ENCODE measurements at places on chromosomes 3 and 15.

DNA sequence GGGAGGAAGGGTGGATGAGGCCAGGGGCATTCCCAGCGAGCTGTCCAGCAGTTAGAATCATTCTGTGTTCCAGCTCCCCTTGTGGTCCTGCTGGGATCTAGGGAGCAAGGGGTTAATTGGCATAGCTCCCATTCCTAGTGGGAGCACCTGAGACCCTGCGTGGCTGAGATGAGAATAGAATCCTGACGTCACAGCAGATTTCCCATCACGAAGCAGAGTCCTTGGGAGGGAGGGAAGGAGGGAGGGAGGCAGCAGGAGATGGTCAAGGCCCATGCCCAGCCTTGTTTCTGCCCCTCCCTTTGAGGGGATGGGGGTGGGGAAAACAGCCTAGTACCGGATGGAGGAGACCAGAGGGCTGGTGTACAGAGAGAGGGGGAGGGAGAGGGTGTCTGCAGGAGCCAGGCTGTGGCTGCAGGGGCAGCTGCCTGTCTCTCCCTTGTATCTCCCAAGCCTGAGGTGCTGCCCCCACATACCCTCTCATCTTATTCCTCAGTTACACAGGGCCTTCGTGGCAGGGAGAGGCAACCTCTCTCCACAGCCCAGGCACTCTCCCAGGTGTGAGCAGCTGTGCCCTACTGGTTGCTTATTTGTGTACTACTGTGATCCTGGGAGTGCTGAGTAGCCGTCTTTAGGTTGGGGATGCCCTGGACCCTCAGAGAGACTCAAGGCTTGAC lies 5.4 kb downstream of the TYRO3 start:
- no peak for DNase-seq

DNA sequence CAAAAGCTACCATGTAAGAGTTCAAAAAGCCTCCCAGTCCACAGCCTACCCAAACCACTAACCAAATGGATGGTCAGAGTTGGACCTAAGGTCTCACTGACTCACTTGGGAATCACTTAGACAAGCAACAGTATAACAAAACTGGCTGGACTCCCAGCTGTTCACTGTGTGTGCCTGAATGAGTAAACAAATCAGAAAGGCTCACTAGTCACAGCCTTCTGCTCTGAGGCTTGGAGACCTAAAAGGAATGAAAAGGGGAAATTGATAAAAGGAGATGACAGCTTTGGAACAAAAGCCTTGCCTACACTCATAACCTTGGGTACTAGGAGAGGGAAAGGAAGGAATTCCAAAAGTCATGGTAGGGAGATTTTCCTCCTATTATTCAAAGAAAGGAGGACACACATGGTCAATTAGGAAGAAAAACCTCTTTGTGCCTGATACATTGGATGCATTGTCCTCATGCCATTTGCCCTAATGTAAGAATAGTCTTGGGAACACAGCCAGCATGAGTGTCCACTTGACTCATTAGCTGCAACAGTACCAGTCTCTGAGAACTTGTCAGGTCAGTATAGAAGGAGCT lies 92.3 kb downstream of the FRMD5 start:
- no peak for DNase-seq

DNA sequence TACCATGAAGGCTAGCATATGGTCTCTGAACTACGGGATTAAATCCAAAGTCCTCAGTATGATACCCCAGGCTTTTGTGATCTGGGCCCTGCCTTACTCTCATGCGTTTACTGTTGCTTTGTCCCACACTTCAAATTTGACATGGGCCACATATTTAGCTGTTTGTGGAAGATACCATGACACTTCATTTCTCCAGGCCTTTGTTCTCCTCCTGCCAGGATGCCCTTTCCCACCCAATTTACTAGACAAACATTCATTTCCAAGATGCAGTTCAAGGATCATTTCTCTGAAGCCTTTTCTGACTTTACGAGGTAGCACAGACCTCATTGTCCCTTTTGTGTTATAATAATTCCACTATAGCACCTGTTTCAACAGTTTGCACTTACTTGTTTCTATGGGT lies 2.2 kb upstream of the OXSM start:
- DNase-seq, result no peak

GRCh38 chr3:150404023-150404422 lies 4.1 kb upstream of the TSC22D2 start:
- no peak for DNase-seq

- no peak for DNase-seq
These were observed 6.9 kb downstream of the IQGAP1 start for GRCh38 chr15:90394748-90395442.

DNA sequence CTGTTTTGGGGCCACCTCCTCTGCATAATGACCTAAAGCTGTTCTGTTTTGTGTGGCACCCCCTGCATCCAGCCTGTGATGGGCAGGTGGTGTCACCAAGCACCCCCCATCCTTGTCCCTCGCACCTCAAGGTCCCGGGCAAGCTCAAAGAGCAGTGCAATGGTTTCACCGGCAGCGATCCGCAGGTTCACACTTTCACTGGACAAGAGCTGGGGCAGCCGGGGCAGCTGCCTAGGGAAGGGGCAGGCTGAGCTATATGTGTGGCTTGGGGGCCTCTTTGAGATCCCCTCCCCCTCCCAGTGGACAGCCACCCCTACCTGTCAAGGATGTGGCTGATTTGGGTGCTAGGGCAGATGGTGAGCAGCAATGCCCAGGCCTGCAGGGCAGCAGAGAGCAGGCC lies 3.1 kb downstream of the IFRD2 start:
- DNase-seq, result no peak

DNA sequence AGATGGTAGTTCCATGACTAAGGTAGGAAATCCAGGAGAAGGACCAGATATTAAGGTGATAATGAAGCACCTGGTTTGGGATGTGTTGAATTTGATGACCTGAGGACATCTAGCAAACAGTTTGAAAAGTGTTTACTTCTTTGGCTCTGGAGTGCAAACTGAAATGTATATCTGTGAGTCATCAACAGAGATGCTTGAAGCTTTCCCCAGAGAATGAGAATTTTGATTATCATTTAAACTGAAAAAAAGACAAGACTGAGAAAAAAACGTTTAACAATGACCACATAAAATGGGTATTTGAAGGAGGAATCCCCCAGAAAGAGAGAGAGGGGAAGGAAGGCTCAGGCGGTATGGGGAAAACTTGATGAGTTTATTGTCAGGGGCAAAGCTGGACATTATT lies 20.7 kb upstream of the GSK3B start:
- DNase-seq, result no peak

GRCh38 chr3:27880969-27881892 lies 159.1 kb upstream of the EOMES start:
- DNase-seq, result no peak

DNA sequence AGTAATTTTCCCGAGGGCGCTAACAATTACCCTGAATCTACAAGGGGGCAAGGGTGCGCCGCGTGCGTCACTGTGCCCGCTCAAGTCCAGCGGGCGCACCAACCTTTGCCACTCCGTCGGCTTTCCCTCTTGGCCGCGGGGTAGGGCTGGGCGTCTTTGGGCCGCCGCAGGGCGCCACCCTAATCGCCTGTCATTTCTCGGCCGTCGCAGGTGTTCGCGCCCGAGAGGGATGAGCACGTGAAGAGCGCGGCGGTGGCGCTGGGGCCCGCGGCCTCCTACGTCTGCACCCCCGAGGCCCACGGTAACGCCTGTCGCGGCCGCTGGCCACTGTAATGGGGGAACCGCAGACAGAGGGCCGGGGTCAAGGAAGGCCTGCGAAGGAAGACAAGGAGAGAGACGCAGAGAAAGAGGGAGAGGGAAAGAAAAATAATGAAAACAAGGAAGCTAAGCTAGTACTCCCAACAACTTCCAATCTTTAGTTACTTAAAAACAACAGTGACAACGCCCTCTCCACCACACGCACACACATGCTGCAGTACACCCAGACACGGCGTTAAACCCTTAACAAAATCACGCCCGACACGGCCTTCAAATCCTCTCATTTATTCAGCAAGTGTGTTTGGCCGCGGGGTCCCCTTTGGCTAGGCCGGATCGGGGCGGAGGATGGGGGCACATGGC lies 3.8 kb downstream of the SKOR1 start:
- no peak for DNase-seq

- DNase-seq, result no peak
These were observed 42.3 kb upstream of the TNFAIP8L3 start for GRCh38 chr15:51137024-51137423.

- no peak for DNase-seq
These were observed 110.0 kb downstream of the RAB11A start for GRCh38 chr15:65979316-65979715.

DNA sequence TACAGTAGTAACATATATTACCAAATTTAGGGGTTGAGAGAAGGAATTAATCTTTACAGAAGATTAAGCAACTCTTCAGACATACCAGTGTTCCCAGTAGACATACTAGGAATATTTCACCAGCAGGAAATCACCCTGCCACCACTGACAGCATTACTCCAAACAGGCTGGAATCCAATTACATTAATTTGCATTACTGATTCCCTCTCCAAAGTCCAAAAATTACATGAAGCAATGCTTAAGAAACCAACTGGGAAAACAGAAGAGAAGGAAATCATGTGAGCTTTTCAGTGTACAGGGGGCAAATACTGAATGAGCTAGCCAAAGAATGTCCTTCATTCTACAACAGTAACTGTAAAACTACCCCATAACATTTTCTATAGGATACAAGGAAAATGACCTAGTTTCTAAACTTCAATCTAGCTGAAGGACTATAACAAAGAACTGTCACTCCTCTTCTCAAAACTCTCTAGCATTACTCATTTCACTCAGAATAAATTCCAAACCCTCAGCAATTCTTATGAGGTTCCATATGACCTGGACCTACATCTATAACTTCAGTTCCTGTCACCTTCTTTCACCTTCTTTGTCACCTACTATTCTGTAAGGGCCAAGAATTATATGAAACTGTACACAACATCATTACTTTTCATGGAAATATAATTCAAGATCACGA lies 72.7 kb downstream of the INO80 start:
- no peak for DNase-seq

- no peak for DNase-seq
These were observed 28.2 kb downstream of the C3orf62 start for GRCh38 chr3:49248840-49249227.

DNA sequence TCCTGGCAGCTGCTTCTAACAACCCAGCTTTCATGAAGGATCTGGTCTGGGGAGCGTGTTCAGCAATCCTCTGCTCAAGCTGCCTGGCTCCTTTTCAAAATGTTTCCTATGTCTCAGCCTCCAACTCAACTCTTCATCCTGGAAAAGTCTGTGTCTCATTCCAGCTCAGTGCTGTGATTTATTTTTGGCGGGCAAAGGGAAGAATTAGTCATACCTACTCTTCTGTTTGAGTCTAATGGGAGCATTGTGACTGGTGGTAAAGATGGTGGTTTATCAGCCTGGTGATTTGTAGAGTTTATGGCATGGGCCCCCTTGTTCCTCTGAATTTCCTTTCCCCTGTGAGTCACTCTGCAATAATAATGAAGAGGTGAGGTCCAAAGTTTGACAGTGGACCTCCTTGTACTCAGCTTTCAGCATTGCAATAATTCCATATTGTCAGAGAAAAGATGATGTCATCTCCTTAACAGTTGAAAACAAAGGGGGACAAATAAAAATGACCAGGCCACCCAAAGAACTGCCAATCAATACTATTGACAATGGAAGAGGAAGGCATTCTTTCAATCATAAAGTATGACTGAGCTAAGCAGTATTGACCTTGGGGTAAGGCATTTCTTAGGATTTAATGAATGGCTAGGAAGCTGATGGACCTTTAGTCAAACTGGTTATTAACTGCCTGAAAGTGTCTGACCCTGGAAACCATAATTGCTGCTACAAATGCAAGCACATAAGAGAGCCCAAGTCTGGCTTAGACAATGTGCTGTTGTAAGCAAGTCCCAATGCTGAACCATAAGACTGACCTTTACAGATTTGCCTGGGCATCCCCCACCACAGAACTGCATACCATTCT lies 204.7 kb upstream of the MCTP2 start:
- no peak for DNase-seq

- DNase-seq, result no peak
These were observed at the start of gene SPESP1 for GRCh38 chr15:68930268-68931022. Gene SPESP1, plus strand, starts transcription at chr15:68930525. Its CDS starts 129 bp downstream, at chr15:68930654.

DNA sequence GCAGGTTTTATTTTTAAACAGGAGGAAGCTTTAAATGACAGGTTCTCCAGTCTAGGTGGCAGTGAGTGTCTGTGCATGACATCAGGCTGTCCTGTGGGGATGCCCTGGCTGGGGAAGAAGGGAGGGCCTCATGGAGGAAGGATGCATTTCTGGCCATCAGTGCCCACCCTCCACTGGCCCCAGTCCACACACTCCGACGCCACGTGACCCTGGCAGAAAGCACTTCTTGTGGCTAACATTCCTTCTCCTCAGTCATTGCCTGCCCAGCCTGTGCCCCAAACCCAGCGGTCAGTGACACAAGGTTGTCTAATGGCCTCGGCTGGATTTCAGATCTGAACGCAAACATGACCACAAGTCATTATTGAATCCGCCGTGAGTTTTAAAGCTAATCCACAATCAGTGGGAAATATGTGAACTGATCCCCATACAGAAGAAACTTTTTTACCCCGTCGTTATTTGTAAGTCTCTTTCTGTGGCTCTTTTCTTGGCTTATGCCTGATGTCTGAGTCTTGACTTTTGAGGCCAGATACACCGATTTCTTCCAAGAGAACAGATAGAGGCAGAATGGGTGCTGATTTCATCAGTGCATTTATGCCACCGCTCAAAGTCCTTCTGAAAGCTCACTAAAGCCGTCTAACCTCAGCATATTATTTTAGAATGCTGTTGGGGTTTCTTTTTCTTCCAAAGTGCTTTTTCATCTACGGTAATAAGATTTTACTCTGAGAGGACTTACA lies 17.3 kb upstream of the LRRK1 start:
- no peak for DNase-seq

DNA sequence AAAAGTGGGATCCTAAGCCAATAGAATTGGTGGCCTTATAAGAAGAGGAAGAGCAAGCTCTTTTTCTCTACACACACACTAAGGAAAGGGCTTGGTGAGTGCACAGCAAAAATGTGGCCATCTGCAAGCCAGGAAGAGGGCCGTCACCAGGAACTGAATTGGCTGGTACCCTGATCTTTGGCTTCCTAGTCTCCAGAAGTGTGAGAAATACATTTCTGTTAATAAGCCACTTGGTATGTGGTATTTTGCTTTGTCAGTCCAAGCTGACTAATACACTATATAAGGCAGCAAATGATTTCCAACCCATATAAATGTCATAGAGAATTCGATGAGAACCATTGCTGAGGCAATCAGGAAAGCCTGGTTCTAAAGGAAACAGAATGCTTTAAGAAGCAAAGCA lies 816.3 kb upstream of the SEMA6D start:
- no peak for DNase-seq

DNA sequence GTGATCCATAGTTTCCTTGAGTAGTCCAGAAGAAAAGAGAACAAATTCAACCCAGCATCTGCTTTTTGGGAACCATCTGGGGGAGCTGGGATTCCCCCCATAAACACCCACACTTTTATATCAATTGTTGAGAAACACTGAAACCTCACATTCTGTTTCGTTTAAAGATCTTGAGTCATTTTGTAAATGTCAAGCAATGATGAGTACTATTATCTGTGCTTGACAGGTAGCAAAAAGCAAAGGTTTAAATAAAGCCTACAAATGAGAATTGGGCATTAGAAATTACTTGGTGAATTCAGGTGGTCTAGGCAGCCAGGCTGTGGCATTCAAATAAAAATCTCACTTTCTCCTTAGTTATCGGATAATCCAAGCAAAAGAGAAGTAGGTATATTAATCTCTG lies 75.7 kb downstream of the TMEM266 start:
- DNase-seq, result no peak

- no peak for DNase-seq
These were observed 44.2 kb upstream of the STT3B start for GRCh38 chr3:31488475-31489017.

- DNase-seq, result no peak
These were observed 45.7 kb downstream of the TMEM44 start for GRCh38 chr3:194587438-194587931.

Measured in GDM1 (cell line).